ENCODE measurements at places on chromosomes 3 and 15.

DNA sequence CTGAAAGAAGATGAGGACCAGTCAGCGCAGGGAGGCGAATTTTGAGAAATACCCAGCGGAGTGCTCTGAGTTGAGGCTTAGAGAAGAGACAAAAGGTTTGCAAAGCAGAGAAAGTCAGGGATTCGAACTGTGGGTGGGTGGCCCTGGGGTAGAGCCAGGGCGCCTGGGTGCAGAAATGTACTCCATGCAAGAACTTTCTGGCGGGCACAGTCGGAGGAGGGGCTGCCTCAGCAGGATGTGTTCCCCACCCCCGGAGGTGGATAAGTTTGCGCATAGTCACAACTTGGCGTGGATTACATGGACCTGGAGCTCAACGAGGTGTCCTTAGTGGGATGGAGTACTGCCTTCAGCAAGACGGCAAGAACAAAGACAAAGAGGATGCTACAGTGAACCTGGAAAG is 117.3 kb upstream of the ALDH1A3 start:
- DNase-seq: no peak

- no peak for DNase-seq
These were observed 263.7 kb downstream of the GBE1 start for GRCh38 chr3:81497572-81498251.

DNA sequence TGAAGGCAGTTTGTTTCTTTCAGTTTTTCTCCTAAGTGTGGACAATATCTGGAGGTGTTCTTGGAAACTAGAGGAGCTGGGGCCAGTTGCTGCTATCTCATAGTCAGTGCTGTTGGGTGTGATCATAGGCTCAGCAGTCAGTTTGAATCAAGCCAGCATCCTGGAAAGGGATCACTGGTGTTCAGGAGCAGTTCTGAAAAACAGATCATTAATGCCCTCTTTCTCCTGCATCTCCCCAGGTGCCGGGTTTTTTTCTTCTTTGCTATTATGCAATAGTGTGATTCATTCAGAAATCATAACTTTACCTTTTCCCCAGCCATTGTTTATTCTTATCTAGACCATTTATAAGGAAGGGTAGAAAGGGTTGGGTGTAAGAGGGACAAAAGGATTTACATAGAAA is 24.0 kb downstream of the LNP1 start:
- DNase-seq: no peak

DNA sequence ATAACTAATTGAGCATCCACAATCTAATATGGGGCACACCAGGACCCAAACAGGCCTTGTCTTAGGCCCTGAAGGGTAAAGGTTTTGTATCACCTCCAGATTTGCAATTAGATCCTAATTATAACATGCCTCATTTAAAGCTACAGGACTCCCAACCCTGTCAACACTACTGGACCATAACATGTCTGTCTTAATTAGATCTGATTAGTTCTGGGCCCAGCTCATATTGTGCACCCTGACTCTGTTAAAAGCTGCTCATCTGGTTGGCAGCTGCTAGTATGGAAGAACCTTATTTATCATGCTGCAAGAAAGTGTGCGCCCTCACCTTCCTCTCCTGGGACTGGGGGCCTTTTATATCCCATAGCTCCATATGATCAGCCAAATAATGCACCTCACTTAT is 457.8 kb downstream of the ROBO1 start:
- DNase-seq: no peak

DNA sequence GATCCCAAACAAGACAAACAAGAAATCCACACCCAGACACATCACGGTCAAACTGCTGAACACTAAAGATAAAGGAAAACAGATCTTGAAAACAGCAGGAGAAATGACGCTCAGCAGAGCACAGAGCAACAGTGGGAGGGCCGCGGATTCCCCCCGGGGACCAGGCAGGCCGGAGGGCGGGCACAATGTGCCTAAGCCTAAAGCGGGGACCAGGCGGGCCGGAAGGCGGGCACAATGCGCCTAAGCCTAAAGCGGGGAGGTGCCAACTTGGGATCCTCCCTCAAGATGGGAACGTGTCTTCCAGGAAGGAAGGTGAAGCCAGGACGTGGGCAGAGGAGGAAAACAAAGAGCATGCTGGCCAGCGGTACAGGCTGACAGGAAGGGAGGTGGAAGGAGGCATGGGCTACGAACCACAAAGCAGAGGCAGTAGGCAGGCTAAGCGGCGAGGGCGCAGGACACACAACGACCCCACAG is 31.1 kb downstream of the CYFIP1 start:
- peak; percentile 30 for DNase-seq

DNA sequence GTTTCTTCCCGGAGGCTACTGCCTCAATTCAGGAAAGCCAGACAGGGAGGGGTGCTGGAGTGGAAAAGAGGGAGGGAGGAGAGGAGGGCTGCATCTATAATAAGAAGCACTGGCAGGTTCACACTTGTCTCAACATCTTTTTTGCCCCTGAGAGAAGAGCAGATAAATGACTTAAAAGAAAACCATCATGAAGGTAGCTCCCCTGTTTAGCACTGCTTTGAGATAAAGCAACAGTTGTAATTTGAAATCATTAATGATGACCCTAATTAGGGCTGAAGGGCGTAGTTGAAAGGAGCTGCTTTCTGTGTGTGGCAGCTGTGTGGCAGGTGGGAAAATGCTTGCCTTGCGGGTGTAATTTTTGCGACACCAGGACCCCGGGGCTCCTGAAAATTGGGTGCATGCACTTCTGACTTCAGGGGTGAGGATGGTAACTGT is 222.8 kb upstream of the IL12A start:
- peak; percentile 41 for DNase-seq

GRCh38 chr3:176631165-176631564 is 566.1 kb downstream of the TBL1XR1 start:
- DNase-seq: no peak

DNA sequence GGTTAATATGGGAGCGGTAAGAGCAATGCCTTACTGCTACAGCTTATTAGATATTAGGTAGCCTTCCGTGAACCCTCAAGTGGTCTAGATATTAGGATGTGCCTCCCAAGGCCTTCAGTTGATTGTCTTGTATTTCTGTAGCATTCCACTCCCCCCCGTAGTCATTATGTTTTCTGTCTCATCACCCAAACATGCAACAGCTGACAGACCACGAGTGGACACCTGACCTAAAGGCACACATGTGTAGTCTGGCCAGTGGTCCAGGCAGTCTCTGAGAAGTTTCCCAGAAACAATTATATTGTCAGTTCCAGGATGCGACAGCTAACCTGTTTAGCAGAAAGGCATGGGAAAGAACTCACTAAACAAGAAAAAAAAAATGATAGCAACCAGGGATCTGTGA is 1000.9 kb downstream of the AGBL1 start:
- no peak for DNase-seq

GRCh38 chr3:53858096-53858741 is 11.9 kb downstream of the IL17RB start:
- no peak for DNase-seq

DNA sequence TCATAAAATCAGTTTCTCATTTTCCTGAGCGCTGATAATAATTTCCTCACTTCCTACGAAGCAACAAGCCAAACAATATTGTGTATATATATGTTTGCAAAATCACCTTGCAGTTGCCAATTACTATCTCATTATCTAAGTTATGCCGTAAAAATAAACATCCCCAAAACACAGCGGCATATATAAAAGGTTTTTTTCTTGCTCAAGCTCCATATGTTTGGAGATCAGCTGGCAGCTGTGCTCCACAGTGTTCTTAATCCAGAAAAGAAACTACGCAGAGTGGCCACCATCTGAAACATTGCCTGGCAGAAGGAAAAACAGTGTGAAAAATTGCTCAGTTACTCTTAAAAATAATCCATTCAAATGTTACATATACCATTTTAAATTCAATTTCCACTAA is 951.4 kb downstream of the PLOD2 start:
- DNase-seq: no peak

DNA sequence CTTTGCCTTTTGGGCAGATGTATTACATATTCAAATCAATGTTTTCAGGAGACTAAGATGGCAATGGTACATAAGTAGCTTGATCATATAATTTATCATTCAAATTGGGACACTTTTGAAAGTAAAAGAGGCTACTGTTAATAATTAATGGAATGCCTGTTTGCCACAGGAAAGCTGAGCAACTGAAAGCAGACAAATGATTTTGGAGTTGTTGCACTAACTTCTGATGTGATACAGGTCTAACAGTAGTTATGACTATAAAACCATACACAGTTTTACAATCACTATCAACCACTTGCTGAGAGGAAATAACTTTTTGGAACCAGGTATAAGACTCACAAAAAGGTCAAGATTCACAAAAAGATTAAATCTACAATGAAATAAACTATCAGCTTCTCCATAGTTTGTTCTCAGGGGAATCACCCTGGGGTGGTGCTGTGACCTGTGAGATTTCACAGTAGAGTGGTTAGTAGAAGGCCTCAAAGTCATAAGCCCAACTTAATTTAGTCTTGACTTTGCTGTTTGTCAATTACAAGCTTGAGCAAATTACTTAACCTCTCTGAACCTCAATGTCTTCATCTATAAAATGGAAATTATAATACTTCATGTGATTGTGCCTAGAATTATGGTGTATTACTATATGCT is 42.7 kb downstream of the HHLA2 start:
- DNase-seq: no peak

DNA sequence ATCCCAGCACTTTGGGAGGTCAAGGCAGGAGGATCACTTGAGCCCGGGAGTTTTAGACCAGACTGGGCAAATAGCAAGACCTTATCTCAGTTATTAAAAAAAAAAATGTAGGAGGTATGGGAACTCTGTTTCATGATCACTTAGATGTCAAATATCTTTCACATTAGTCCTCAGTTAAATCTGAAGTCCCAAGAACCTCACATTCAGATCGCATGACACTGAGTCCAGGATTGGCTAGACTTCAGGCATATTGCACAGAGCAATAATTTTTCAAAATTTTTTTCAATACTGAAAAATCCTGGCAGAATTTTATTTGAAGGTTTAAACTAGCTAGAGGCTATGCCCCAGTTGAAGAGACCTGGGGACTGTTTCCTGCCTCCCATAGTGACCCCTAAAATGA is 56.3 kb upstream of the ZNF148 start:
- DNase-seq: no peak

- no peak for DNase-seq
These were observed 186.5 kb upstream of the GAP43 start for GRCh38 chr3:115436767-115437301.

DNA sequence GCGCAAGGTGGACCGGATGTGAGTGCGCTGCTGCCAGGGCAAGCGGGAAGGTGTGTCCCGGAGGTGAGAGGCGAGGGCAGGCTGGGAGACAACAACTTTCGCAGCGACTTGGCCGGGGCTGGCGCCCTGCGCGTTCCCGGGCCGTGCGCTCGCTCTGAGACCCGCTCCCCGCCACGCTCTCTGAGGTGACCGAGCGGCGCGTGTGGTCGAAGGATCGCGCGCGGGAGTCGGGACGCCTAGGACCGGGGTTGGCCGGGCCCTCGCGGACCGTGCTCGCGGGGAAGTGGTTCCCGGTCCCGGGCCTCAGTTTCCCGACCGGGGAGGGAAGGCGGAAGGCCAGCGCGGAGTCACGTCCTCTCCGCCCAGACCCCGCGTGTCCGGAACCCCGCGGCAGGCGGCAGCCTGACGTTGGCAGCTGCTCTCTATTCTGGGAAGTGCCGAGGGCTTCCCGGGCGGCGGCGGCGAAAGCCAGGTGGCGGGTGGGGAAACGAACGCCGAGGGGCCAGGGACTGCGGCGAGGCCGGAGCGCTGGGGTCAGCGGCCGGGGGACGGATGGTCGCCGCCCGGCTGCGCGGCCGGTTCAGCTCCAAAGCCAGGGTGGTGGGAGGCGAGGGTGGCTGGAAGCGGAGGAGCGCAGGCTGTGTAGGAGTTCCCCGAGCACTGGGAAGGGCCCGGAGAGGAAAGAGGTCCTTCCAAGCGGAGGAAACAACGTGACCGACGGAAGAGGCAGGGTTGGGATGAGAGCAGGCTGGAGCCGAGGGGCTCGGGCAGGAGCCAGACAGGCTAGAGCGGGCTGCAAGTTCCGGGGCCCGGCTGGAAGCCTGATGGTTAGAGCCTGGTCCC is 1.0 kb upstream of the IGF2BP2 start:
- no peak for DNase-seq

DNA sequence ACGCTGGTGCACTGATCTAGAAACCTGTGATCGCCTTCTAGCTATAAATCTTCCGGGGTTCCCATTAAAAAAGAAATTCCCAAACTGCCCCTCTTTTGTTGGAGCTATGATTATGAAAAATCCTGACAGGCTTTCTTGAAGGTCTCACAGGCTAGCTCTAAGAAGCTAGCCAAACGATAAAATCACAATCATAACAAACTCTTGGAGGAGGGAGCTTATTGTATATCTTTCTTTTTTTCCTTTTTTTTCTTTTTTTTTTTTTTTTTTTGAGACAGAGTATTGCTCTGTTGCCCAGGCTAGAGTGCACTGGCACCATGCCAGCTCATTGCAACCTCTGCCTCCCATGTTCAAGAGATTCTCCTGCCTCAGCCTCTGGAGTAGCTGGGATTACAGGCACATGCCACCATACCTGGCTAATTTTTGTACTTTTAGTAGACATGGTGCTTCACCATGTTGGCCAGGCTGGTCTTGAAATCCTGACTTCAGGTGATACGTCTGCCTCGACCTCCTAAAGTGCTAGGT is 72.0 kb downstream of the MYO1E start:
- DNase-seq: no peak

DNA sequence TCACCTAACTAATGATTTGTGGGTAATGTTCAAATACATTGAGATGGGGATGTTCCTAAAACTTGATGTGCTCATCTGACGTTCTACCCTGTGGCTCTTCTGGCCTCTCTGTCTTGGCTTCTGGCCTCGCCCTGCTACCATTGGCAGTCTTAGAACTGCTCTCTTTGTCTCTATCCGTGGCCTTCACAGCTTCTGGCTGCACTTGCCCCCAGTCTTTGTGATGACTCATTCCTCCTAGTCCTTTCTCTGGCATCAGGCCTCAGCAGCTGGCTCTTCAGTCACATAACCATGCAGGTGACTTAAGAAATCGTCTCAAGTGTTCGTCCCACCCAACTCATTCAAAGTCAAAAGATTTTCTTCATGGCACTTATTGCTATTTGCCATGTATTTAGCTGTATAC is 188.1 kb downstream of the BBX start:
- DNase-seq: no peak

GRCh38 chr3:37190667-37191066 is 16.3 kb upstream of the LRRFIP2 start:
- DNase-seq: no peak

DNA sequence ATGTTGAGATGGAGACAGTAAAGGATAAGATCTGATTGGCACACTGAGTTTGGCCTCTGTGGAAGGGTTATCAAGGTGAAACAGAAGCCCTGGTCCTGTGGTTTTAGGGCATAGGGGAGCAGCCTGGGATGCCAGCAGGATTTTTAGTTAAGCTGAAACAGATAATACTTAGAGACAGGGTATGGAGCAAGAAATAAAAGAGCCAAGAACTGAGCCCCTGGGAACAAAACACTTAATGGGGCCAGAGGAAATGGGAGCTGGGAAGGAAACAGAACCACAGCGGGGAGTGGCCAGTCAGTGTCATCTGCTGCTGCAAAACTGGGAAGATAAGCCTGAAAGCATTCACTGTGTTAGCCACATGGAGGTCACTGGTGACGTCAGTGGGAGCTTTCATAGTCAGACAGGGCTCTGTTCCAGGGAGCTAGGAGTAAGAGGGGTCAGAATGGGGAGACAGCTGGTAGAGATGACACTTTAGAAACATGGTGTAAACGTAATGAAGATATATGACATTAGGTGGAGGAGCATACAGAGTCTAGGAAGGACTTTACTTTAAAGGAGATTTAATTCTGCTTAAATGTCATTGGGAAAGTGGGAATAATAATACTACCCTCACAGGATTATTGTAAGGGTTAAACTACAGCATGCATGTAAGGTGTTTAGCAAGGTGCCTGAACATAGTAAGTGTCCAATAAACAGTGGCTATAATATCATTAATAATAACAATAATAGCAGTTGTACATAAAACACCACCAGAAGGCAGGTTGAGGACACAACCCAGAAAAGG is 172.7 kb upstream of the CTNNB1 start:
- no peak for DNase-seq

- DNase-seq: no peak
These were observed 201.6 kb upstream of the GOLGA6L4 start for GRCh38 chr15:84033793-84034553.

All from NCI-H187 treated with DMSO at 0.1 percent for 48 hours (cell line).